ENCODE measurements at places on chromosomes 6 and 20. TPM values are rescaled to one million over a fixed set of nuclear protein-coding genes. Genes with fewer than 3 reads are reported as not detected.
A peak's percentile ranks its signal among the peaks of the same experiment; 100 is the strongest.

DNA sequence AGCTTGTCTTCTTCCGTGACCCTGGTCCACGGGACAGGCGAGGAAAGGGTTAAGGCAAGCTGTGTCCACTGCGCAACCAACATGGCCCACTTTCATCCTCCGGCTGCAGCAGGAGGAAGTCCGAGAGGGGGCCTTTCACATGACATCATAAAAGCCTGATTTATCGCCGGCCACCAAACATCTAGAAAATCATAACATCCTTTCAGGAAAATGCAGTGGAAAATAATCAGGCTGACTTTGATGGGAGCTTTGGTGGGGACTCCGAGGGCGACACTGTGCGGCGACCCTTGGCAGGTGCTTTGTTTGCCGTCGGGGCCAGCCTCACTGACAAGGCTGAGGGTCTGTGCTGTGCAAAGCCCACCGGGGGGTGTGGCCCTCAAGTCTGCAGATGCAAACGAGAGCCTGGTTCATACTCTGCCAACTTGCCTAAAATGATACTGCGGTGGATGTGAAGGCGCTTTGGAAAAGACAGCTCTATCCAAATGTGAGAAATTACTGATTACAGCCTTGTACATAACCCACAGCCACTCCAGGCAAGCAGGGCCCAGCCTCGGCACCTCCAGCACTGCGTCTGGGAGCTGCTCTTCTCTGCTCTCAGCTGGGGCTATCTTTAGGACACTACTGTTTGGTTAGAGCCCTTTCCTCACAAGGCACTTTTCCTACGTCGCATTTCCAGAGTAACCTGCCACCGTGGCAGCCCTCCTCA lies 25.7 kb downstream of the FOXC1 start:
- DNase-seq, result no peak

BMP6 gene
- 2.4 TPM for polyA plus RNA-seq

DNA sequence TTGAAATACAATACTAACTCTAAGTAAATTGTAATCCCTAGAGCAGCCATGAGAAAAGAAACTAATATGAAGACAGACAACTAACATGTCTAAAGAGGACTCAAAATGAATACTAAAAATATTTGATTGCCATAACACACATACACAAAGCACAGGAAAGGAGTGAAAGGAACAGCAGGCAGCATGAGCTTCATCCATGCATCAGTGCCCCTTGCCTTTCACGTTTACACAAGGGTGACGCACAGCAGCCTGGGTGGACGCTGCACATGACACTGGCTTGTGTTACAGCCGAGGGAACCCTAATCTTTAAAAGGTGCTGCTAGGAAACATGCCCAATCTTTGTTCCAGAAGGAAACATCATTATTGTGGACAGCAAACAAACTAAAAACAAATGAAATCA lies 123.5 kb downstream of the MAN1A1 start:
- DNase-seq, result no peak

DNA sequence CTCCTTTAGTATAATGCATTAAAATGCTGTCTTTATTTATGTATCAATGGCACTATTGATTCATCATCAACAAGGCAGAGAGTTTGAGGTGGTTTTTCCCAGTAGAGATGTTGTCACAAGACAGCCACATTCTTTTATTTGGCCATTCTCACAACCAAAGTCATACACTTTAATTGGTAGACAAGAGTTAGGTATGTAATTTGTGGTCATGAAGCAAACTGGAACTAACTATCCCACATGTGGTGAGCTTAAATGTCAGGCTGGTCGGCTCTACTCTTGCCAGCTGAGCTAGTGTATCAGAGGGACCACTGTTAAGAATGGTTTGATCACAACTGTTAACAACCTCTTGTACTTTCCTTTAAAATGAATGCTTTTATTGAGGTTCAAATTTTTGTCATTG lies 714.6 kb downstream of the CD109 start:
- DNase-seq, result no peak

DNA sequence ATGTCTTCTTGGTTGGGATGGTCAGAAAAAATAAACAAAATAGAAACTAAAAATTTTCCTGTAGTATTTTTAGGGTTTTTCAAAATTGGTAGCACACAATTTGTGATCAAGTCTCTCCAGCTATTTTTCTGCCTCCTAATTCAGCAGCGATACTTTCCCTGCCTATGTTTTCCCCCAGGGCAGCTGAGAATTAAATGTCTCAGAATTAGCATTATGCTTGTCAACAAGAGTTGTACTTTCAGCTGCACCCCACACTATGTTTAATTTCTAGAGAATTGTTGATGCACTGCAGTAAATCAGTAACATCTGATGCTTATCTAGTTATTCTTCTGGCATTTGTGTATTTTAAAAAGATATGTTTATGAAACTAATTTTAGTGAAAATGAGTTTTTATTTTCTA lies 34.2 kb upstream of the ZNF337 start:
- DNase-seq, result no peak

ASXL1 gene
- polyA plus RNA-seq, result 84.3 TPM

DNA sequence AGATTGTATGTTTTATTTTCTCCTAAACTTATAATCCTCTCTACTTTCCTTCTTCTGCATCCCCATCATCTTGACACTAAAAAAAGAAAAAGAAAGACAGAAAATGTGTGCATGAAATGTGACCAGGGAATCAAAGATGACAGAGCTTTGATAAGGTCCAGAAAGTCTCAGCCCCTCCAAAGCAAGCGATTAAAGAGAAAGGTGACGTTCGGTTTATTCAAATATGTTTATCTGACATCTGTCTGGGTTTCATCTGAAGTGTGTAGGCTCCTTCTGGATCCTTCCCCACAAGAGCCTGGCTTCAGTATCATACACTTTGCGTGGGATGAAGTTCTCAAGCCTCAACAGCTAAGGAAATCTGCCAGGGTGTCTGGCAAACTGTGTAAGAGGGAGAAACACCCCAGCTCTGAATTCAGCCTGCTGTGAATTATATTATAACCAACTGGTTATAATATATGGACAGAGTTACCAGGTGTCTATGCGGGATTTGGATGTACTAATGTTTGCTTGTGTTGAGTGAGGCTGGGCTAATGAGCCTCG lies 263.0 kb downstream of the ZNF217 start:
- DNase-seq, result no peak

NOL4L gene
- polyA plus RNA-seq, result 40.5 TPM

DOK5 gene
- 2.6 TPM for polyA plus RNA-seq

- DNase-seq, result no peak
These were observed 11.8 kb upstream of the HBS1L start for GRCh38 chr6:135066397-135066796.

- no peak for DNase-seq
These were observed 138.5 kb upstream of the PHACTR1 start for GRCh38 chr6:12578097-12578496.

PRSS35 gene
- polyA plus RNA-seq, result 89.4 TPM

SLC24A3 gene
- 7.0 TPM for polyA plus RNA-seq

RBPJL gene
- polyA plus RNA-seq, result not detected

KHDC1L gene
- polyA plus RNA-seq, result not detected

VSX1 gene
- polyA plus RNA-seq, result not detected

DNA sequence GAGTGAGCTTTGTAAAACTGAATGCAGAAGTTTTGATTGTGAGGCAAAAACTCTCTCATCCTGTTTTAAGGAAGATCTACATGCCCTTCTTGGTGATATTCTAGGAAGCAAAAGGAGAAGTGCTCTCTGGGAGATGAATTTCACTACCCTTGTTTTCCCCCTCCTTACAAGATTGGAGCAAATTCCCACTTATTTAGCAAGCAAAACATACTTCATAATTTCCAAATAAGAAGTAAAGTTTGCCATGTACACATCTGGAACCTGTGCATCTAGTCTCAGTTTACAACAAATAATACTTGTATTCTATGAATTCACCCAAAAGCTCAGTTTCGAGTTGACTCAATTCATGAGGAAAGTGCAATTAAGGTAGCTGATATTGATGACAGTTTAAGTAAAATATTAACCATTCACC lies 27.6 kb upstream of the IFNGR1 start:
- no peak for DNase-seq

GRCh38 chr20:51469578-51470498 lies 72.7 kb downstream of the NFATC2 start:
- no peak for DNase-seq

NHSL1 gene
- polyA plus RNA-seq, result 64.2 TPM

SSTR4 gene
- 0.13 TPM for polyA plus RNA-seq

SLC17A3 gene
- not detected for polyA plus RNA-seq

DNA sequence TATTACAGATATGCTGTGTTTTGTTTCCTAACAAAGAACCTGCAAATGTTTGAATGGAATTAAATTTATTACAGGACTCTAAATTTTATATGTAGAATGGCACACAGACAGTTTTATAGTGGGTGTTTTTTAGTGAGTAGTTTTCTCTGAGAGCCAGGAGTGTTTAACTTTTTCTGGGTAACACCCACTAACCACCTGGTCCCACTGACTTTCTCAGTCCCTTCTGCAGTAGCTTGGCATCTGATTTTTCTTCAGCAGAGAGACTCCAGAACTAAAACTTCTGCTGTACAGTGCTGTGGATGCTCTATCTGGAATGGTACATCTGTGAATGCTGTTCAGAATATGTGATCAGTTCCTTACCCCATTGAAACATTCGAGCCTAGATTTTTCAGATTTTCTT lies 6.3 kb downstream of the YWHAB start:
- DNase-seq, result no peak

PDYN gene
- polyA plus RNA-seq, result not detected

- DNase-seq, result no peak
These were observed 14.0 kb downstream of the TPD52L2 start for GRCh38 chr20:63878899-63879663.

- no peak for DNase-seq
These were observed 45.1 kb downstream of the JPH2 start for GRCh38 chr20:44141873-44142272.

GRCh38 chr6:101404775-101405174 lies 11.3 kb downstream of the GRIK2 start:
- DNase-seq, result no peak

GJA10 gene
- polyA plus RNA-seq, result not detected

DNA sequence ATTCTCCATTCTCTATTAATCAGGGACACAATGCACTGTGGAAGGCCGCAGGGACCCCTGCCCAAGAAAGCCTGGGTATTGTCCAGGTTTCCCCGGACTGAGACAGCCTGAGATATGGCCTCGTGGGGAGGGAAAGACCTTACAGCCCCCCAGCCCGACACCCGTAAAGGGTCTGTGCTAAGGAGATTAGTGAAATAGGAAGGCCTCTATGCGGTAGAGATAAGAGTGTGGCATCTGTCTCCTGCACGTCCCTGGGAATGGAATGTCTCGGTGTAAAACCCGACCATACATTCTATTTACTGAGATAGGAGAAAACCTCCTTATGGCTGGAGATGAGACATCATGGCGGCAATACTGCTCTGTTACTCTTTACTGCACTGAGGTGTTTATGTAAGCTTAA lies 15.7 kb upstream of the EIF2S2 start:
- no peak for DNase-seq

GNAS-AS1 gene
- polyA plus RNA-seq, result 0.87 TPM

CEP43 gene
- 48.0 TPM for polyA plus RNA-seq

- DNase-seq, result no peak
These were observed 54.2 kb upstream of the FAM83D start for GRCh38 chr20:38872036-38872435.

DNA sequence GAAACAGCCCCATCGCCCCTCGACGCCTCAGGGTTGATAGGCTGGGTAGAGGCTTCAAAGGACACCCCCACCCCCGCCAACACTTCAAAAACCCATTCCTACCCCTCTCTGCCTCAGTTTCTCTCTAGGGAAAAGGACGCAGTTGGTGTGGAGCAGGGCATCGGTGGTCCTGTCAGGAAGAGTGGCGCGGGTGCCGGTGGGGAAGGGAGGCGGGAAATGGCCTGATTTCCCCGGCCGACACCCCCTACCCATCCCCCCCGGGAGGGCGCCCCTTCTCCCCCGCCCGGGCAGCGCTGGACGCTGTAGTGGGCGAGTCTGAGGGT lies 367 bp downstream of the NRSN2 start:
- DNase-seq, result no peak

DNA sequence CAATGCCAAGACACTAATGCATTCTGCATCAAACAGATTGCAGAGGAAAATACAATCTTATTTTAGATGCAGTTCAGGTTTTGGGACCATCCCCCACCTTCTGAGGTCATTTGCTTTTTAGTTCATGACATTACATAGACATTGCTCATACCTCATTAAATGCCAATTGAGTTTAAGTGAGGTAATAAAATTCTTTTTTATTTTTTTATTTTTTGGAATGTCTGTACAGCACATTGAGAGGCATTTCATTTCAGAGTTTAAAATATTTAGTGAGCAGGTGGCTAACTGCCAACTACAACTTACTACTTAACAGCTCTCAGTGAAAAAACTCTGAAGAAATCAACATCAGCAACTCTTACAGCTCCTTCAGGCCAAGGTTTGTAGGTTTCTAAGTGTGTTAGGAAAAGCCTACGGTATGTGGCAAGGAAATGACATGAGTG lies 482.2 kb upstream of the RNF217 start:
- peak; percentile 51 for DNase-seq

ARFGEF2 gene
- polyA plus RNA-seq, result 19.2 TPM

DNA sequence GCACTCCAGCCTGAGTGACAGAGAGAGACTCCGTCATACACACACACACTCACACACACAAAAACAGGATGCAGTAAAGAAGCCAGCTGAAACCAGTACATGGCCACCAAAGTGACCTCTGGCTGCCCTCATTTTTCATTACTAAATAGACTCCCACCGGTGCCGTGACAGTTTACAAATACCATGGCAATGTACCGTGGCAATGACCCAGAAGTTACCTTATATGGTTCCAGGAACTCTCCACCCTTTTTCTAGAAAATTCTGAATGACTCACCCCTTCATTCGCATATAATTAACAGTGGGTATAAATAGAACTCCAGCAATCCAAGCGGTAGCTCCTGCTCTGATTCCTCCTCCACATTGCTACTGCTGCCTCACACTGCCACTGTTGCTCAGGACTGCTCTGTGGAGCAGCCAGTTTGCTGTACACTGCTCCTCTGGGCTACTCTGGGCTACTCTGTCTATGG lies 57.7 kb downstream of the SNX5 start:
- DNase-seq, result no peak

DNA sequence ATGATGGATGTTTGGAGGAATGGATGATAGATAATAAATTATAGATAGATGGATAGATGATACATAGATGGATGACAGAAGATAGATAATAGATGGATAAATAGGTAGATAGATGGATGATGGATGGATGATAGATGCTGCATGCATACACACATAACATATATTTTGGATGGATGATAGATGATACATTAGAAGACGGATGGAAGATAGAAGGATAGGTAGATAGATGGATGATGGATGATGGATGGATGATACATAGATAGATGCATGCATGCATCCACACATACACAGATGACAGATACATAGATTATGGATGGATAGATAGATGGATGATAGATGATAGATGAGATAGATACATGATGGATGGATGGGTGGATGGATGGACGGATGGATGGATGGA lies 387.8 kb downstream of the TAF4 start:
- no peak for DNase-seq

GRCh38 chr6:119077643-119078375 lies 655 bp downstream of the FAM184A start:
- DNase-seq, result peak; percentile 29

- DNase-seq, result no peak
These were observed 1.5 kb downstream of the ABT1 start for GRCh38 chr6:26598267-26598666.

Data from right lung (tissue), 10 donors.